ENCODE measurements at places on chromosomes 4 and X.

GRCh38 chr4:184795214-184795844, 30.4 kb downstream of the ACSL1 start:
- DNase-seq, result no peak

- DNase-seq, result no peak
Observed at GRCh38 chr4:185318679-185319078, 77.0 kb downstream of the LRP2BP start.

GRCh38 chr4:2848449-2848848, 4.8 kb downstream of the ADD1 start:
- DNase-seq, result peak; percentile 61

- no peak for DNase-seq
Observed at GRCh38 chrX:20515841-20516461, 249.2 kb upstream of the RPS6KA3 start.

DNA sequence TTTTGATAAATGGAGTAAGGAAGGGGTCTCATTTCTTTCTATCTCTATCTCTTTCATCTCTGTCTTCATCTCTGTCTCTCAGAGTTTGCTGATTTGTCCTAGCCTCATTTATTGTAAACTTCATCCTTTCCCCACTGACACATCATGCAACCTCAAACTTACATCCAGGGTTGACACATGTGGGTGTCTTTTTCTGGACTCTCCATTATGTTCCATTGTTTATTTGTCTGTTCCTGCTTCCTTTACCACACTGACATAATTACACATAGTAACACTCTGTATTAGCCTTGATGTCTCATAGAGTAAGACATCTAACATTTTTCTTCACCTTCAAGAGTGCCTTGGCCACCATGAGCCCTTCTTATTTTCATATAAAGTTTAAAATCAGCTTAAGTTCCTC, 8.1 kb upstream of the SRD5A3 start:
- DNase-seq, result no peak

DNA sequence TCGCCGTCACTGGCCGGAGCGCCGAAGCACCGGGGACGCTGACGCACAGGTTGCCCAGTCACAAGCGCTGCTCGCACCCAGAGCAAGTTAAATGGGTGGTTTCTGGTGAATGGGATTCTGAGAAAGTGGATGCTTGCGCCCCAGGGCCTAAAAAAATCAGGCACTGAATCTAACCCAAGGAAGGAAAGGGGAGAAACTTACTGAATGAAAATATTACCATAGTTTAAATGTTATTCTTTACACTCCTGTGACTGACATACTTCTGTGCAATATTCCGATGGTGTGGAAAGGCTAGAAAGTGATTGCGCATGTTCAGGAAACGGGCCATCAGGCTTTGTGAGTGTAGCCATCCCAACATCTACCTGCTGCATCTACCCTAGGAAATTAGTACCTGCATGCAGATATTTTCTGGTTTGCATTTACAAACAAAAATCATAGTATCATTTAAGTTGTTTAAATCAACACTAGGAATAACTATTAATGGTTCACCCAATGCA, 838 bp upstream of the ABCG2 start:
- no peak for DNase-seq

GRCh38 chrX:142149919-142150318, 55.2 kb downstream of the MAGEC2 start:
- DNase-seq, result no peak

GRCh38 chr4:138835832-138836533, 179.6 kb upstream of the NOCT start:
- DNase-seq, result no peak

DNA sequence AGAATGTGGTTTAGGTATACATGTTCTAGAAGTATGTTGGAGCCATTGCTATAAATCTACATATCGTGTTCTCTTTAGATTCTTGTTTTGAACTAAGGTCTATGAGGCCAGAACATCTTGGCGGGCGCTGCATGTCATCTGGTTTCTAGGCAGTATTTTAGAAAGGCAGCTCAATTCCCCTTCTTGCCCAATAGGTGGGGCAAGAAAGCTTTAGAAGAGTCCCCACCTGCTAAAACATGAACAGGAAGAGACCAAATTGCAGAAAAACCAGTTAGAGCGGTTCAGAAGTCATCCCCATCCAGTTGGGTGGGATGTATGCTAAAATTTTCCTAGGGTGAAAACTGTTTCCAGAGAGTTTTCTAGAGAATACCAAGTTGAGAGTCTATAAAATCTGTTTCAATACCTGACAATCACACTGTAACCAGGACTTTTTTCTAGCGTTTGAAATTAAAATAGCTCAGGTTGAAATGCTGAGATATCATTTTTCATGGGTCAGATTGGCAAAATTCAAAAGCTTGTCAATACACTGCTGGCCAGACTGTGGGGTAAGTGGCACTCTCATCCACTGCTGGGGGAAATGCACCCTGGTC, 17.5 kb upstream of the SH3KBP1 start:
- peak; percentile 17 for DNase-seq

GRCh38 chr4:183295711-183296110, 24.4 kb downstream of the CLDN22 start:
- DNase-seq, result no peak

DNA sequence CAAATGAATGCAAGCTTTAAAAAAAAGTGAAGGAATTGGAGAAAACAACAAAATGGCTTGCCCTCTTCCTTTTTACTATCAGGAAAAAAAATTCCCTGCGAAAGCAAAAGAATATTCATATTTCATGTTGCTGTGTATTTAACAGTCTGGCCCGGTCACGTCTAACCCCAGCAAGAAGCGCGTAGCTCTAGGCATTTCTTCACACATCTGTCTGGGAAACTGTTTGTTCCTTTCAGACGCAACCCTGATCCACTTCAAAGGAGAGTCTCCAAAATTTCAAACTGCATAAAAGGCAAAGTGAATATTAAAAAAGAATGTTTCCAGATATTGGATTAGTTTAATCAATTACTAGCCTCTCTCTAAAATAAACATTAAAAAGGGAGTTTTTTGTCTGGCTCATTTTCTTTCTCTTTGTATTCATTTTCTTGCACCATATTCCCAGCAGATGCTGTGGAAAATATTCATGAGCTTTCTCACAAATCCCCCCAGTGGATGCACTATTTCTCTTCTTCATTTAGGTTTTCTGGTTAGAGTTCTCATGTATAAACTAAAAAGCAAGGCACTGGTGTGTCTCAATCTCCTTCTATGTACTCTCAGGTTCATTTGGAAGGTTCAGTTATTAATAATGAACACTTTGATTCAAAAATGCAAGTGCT, 145.3 kb downstream of the MID1 start:
- DNase-seq, result no peak

DNA sequence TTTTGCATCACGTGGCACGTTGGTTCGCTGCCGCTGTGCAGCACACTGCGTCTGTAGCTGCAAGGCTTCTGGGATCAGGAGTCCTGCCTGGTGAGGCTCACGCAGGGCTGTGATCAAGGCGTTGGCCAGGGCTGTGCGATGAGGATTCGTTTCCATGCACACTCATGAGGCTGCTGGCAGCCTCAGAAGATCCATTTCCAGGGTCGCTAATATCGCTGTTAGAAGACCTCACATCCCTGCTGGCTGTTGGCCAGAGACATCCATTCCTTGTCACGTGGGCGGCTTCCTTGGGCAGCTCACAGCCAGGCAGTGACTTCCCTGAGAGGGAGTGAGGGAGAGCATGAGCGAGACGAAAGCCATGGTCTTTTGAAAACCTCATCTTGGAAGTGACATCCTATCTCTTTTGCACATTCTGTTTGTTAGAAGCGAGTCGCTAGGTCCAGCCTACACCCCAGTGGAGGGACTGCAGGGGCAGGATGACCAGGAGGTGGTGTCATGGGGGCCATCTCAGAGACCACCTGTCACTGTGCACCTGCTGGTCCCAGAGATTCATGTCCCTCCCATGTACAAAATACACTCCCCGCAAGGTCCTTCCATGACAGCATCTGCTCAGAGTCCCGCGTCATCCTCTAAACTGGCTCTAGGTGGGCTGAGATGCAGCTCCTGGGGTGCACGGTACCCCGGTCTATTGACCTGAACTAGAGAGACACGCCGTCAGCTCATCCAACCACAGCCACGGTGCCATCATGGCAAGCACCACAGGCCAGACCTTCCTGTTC, 12.2 kb downstream of the RGS12 start:
- no peak for DNase-seq

DNA sequence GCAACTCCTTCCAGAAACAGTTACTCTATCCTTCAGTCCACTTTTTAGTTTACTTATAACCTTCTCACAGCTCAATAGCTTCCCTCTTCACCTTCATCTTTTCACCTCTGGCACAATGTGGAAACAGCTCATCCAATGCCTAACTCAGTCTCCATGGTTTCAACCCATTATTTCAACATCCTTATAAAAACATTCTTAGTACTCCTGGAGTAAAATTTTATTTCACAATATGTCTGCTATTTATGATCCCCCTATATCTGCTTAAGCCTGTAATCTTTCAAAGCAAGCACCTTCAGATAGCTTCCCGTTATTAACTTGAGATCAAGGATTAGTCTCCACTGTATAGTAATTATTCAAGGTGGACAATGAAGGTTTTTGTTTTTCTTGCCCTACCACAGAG, 156.3 kb downstream of the GASK1B start:
- no peak for DNase-seq

- DNase-seq, result peak; percentile 29
Observed at GRCh38 chr4:21768349-21769310, 179.9 kb downstream of the KCNIP4 start.

DNA sequence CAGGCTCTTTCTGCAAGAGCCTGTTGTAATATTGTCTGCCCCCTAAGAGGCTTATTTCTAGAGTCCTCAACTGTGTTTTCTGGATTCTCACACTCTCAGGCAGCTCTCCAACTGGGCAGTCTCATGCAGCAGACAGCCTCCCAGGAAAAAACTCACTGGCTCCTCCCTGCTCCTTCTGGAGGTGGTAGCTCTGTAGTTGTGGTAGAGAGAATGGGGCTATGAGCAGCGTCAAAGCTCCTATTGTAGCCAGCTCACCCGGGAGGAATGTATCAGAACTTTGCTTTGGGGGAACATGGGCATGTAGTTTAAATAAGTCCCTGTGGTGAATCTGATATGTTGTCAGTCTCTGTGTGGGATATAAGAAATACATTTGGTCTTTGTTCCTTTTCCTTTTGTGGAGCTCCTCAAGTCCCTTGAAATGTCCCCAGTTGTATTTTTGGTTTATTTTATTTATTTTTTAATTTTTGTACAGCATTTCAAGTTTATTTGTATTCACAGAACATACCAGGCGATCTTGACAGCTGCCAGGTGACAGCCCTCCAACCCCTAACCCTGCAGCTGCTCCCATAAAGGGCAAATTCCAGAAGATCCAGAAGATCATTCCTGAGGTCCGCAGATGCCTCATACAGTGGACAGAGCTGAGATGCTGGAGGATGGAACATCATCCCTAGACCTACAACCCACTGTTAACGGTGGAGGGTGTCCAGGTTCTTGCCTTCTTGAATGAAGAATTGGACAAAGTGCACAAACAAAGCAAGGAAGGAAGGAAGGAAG, 45.7 kb downstream of the TRIM61 start:
- no peak for DNase-seq

DNA sequence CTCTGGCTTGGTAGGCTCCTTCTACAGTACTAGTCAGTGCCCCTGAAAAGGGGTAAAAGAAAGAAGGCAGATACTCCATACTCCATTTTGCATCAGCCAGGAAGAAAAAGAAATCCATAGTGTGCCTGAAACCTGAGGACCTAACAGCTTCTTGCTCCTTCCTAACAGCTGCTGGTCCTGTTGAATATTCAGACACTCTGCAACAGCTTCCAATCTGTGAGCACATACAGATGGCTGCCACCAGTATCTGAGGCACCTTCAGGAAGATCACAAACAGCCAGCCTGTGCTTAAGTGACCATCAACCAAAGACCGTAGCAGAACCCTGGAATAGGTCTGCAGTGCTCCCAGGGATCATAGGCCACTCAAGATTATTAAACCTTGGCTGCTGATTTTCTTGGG, 4.3 kb downstream of the GIMD1 start:
- no peak for DNase-seq

DNA sequence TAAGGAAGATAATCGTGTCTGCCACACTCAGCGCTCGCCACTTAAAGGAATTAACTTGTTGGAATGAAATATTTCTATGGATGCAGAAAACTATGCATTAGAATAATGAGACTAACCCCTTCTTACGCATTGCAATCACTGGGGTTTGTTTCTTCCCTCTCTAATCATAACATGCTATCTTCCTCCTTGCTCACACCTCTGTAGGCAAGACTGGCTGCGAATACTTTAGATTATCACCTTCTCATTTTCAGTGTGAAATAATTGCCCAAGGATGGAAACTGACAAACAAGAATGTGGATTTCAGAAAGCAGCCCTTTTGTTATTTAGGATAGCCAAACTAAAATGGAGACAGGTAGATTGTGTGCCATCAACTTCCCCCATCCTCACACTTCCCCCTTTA, 349.4 kb downstream of the MID1IP1 start:
- no peak for DNase-seq

DNA sequence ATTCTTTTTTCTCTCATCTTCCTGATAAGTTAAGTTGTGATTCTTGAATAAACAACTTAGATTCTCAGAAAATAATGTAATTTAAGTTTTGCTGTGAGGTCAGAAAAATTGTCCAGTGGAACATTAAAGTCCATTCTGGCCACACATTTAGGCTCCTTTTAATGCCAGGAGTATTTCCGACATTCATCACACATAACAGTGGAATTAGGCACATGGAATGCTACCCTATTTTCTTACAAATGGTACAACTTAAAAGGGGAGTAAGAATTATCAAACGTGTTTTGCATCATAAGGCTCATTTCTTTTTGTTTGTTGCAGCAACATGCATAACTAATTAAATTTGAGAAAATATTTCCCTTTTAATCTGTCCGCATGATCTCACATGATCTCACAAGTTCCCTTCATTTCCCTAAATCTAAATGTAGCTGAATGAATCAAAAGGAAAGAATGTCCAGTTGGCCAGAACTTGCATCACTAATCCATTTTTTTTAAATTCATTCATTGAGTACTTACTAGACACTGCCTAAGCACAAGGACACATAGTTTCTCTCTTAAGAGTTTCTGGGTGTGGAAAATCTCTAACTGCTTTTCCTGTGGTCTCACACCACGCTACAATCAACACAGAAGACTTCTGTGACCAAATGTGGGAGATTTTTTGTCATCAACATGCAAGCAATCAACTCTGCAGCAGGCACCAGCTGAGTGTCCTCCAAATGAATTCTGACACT, 22.0 kb downstream of the SPARCL1 start:
- no peak for DNase-seq

- no peak for DNase-seq
Observed at GRCh38 chr4:127179256-127180087, 453.3 kb upstream of the INTU start.

GRCh38 chrX:13432414-13433297, 112.8 kb upstream of the ATXN3L start:
- no peak for DNase-seq

- no peak for DNase-seq
Observed at GRCh38 chr4:150130933-150131332, 52.7 kb downstream of the DCLK2 start.

DNA sequence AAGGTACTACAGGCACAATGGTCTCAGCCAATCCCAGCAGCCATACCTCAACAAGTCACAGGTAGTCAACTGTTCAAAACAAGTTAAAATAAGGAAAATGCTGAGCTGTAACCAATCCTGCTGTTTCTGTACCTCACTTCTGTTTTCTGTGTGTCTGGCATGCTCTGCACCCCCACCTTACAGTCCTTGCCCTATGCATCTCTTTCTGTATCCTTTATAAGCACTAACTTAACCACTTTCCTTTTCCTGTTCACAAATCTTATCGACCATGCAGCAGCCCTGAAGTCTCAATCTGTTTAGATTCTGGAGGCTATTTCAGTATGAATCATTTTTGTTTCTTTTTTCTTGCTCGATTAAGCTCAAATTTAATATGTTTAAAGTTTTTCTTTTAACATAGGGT, 12.5 kb upstream of the FAM13A start:
- DNase-seq, result no peak

GRCh38 chr4:114280645-114281044, 301.2 kb upstream of the ARSJ start:
- DNase-seq, result no peak
